ENCODE measurements at places on chromosomes 6 and 20.
A peak's percentile ranks its signal among the peaks of the same experiment; 100 is the strongest.

- no peak for DNase-seq
Observed at GRCh38 chr20:50930976-50931305, 296 bp downstream of the ADNP start.

GRCh38 chr6:44559486-44560270 is 172.2 kb downstream of the CDC5L start:
- no peak for DNase-seq

GRCh38 chr6:99416892-99417767 is 8.0 kb downstream of the PNISR start:
- no peak for DNase-seq

DNA sequence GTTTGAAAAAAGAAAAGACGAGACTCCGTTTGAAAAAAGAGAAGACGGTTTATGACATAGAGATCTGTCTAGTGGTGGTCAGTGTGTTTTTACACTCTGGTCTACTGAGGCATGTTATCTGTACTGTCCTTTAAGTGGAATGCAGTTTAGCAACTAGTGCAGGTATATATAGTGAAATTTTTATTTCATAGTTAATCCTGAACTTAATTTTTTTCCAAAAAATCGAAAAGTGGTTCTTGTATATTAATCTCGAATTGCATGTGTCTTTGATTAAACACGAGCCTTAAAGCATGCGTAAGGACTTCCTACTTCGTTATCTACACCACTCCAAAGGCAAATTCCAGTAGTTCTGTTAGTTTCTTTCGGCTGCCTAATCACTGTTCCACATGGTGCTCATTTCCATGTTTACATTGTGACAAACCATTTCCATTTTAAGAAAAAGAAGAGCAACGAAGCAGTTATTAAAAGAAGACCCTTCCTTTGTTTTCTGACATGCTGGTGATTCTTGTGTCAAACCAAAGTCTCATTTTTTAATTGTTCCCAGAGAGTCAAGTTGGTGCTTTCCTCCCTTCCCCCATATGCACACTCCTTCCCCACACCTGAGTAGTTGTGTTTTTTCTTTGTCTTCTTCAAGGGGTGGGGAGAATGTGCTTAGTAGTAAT is 2.3 kb downstream of the SNX9 start:
- no peak for DNase-seq

- no peak for DNase-seq
Observed at GRCh38 chr20:20897145-20897544, 184.7 kb upstream of the RALGAPA2 start.

DNA sequence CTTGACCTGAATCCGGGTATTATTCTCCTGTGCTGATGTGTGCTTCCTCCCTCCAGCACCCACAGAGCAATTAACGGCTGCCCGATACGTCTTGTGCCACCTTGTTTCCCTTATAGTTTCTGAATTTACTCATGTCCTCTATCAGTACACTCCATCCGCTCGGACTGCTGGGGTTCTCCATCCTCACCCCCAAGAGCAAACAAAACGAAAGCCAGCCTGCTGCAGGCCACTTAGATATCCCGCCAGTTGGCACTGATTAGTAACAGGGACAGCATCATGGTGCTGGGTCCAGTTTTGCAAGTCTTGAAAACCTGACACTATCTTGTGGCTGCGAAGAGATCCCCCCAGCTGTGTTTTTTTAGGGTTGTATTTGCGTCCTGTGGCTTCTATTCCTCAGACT is 71.8 kb downstream of the SSR1 start:
- no peak for DNase-seq

GRCh38 chr6:121912905-121913304 is 477.5 kb downstream of the GJA1 start:
- no peak for DNase-seq

DNA sequence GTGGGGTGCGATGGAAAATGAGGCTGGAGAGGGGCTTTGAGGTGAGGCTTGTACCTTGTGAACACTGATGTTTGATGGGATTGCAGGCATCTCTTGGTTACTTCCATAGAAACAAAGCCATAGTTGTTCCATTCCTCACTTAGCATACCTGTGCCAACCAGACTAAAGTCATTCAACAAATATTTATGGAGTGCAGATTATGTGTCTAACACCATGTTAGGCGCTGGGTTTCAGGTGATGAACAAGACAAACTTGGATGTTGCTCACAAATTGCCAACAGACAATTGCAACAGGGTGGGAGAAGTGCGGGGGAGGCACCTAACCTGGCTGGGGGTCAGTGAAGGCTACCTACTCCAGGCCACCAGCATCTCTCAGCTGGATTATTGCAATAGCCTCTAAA is 1.5 kb downstream of the TTPAL start:
- DNase-seq = no peak

GRCh38 chr6:115896538-115897129 is 164.1 kb downstream of the FRK start:
- no peak for DNase-seq

DNA sequence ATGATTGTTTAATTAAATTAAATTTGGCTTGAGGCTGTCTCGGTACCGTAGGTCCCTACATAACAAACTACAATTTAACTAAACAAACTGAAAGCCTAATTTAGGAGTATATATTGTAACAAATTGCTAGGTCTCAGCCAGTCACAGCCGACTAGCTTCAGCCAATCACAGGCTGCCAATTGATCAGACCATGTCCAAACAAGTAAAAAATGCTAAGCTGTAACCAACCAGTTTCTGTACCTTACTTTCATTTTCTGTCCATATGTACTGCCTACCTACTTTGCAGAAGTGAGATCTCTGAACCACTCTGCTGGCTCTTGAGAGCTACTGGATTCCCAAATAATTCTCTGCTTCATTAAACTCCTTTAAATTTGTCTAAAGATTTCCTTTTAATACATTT is 648.0 kb upstream of the GJE1 start:
- peak; percentile 11 for DNase-seq

GRCh38 chr6:135555550-135555949 is 58.0 kb upstream of the AHI1 start:
- DNase-seq = no peak

GRCh38 chr6:25242567-25242966 is 36.6 kb upstream of the CARMIL1 start:
- DNase-seq = no peak

GRCh38 chr6:11814819-11815218 is 36.2 kb upstream of the ADTRP start:
- DNase-seq = no peak

DNA sequence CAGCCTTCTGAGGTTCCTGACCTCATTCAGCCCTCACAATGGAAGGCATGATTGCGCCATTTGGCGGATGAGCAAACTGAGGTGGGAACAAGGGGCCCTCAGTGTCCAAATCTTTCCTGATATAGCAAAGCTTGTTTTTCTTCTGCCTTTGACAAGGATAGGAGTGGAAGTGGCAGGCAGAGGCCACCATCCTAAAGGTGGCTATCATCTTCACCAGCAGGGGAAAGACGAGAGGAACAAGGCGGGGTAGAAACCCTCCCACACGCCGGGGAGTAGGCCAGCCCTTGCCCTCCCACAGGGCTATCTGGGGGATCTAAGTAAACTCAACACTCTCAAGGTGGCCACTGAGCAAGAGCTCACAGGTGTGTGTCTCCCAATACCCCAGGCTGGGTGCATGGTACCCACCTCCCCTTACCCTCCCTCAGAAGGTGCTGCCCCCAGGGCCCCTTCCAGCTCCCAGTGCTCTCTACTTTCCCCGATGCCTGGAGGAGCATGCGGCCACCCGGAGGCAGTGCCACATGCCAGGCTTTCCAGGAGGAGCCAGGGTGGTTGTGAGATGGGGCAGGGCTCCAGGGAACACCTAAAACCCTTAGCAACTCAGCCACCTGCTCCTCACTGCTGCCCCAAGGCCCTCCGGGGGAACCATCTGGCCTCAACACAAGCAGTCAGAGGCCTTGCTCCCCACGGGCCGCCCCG is 11.2 kb downstream of the SPDEF start:
- DNase-seq = no peak

DNA sequence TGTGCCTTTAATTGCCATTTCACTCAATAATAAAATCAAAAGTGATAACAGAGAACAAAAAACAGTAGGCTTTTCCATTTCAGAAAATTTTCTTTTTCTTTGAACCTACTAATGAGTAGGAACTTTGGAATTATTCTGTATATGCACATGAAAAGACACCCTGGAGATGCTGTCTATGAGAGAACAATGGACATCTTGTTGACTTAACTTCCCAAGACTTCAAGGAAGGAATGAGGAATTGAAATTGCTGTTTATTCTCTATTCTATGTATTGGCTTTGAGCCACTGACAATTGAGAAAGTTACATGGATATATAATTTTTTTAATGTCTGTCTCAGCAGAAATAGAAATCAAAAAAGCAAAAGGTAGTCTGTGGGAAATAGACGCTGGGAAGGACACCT is 98.6 kb upstream of the PCSK2 start:
- no peak for DNase-seq

- DNase-seq = no peak
Observed at GRCh38 chr6:167829513-167829912, 2.8 kb downstream of the AFDN start.

DNA sequence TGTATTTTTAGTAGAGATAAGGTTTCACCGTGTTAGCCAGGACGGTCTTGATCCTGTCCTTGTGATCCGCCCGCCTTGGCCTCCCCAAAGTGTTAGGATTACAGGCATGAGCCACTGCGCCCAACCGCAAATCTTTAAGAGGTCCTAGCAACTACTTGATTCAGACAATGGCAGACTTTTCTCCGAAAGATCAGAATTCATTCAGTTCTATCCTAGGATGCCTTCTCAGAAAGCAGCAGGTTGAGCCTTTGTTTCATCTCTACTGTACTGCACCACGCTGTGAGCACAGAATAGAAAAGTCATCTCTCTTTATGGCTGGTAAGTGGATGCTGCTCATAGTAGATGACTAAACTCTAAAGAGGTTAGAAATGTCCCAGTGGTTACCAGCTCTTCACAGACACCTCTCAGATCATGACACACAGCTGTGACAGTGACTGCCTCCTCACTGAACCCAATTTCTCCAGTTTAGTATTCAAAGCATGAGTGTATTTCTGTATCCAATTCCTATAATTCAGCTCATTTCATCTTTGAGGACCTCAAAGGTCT is 6.0 kb upstream of the HSF2 start:
- DNase-seq = no peak

- no peak for DNase-seq
Observed at GRCh38 chr6:105424175-105424783, 21.4 kb upstream of the PREP start.

- DNase-seq = no peak
Observed at GRCh38 chr6:109443425-109443950, 3.0 kb downstream of the SMPD2 start.

DNA sequence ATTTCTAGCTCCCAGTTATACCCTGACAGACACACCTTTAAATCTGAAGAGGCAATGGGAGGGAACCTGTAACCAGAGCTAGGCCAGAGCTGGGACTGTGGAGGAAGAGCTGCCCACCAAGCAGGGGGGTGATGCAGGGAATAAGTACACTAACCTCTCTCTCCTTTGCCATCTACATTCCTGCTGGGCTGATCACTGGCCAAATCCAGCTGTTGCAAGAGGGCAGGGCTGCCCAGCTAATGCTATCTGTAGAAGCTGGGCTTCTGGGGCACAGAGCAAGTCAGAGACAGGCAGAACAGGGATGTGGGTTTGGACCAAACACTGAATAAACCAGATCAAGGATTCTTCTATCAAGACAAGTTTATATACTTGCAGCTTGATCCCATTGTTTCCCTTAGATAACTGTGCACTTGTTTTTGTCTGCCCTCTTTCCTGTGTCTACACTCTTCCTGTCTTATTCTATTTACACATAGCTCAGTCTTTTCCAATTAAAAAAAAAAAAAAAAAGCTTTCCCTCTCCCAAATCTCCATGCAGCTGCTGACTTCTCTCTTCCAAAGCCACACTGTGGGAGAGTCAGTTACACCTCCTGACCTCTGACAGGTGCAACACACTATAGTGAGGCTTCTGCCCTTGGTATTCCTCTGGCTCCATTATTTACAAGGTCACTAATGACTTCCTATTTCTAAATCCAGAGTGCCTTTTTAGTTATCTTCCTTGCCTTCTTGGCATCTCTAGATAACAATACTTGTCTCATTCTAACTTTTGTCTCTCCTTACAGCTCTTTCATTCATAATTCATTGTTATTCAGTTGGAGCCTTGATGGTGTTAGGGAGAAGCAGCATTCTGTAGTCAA is 43.7 kb downstream of the TRIM38 start:
- DNase-seq = no peak

DNA sequence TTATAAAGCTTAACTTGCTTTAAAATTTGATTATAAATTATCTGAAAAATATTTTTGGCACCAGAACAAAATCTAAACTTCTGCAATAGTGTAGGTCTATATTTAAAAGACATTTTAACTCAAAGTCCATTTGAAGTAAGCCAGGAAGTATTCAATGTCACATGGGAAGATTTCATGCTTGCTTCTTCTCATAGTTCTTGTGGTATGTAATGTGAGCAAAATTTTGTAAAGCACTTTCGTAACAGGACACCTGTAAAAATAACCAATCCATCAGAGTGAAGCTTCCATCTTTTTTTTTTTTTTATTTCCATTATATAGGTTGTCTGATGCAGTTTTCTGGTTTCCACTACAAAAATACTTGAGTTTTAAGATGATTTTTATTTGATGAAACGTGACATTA is 386.1 kb downstream of the LAMA2 start:
- no peak for DNase-seq

All from keratinocyte (primary cell).